ENCODE measurements at places on chromosomes 2 and 18.

DNA sequence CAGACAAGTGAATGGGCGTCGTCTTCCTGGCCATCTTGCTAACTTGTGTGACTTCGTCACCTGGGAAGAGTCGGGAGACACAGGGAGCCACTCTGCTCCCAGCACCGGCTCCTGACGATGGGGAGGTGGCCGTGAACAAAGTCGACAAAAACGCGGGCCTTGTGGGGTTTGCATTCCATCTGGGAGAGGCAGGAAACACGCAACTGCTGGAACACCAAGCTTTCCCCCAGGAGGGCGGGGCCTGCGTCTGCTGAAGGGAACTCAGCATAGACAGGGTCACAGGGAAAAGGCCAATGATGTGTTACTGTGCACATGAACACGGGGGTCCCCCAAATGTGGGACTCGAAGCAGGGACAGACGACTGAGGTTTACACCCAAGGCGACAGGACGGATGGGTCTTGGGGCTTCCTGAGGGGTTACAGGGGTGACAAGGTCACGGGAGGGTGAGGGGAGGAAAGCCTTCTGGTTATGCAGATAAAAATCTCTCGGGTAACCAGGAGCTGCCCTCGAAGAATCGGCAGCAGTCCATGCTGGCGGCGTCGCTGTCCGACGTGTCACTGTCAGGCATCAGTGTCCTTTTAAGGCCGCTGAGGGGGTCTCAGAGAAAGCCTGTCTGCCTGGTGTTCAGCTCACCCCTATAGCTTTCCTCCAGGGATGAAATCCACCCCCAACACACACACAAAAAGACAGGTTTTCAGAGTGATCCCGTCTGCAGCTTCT lies 28.2 kb upstream of the PRLH start:
- no peak for DNase-seq

DNA sequence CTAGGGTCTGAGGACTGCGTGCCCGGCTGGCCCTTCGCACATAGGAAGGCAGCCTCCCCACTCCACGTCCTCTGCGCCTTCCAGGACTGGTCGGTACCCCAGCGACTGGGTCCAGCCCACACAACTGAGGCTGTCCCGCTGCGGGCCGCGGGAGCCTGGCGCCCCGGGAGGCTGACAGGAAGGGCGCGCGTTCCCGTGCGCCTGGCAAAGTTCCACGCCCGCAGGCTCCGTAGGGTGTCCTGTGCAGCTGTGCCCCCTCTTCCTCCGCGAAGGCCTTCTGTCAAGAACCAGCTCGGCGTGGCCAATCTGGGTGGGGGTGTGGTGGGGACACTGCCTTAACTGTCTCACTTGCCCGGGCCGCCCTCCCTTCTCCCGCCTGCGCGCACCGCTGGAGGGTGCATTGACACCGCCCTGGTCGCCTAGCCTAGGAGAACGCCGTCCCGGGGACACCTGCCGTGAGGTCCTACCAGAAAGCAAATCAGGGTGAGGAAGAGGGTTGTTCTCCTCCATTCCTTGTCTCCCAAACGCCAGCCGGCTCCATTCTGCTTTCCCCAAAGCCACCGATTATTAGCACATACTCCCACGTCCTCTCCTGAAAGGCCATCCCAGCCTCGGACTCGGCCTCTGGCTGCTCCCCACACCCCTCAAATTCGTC lies 618 bp upstream of the LYPD1 start:
- no peak for DNase-seq

DNA sequence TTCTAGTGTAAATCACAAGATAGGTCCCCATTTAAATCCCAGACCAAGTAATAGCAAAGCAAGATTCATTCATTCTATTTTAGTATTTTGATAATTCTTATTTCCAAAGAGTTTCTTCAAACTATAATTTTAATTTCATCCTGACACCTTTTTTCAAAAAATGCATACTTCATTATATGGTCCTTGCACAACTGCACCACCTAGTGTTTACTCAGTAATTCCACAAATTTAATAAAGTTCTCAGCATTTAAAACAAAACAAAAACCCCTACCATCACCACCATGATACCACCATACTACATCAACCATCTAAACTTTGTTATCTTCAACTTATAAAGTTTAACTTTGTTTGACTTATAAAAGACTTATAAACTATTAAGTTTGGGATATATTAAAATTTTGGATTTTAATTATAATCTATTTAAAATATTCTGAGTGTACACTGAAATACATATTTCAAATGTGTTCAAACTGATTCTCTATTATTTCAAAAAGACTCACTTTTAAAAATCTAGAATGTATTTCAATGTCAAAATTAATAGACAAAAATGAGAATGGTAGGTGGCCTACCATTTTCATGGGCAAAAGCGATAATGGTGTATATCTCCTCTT lies 44.2 kb downstream of the WDPCP start:
- DNase-seq = no peak

DNA sequence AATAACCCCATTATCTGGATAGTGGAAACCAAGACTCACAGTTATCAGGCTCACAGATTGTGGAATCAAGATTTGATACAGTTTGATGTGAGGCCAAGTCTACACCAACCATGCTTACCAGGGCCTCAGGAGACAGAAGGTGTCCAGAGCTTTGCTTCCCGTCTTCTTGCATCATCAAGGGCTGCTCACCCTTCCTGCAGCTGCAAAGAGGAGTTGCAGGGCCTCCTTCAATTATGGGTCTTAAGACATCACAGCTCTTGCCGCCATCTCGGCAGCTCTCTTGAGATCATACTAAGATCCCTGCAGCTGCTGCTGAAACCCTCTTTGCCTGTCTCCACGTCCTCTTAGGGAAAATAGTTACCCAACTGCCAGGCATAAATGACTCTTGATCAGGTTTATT lies 176.0 kb downstream of the MGAT5 start:
- no peak for DNase-seq

GRCh38 chr2:217994776-217995274 lies 8.0 kb downstream of the TNS1 start:
- no peak for DNase-seq

GRCh38 chr2:80499095-80499494 lies 194.5 kb upstream of the LRRTM1 start:
- no peak for DNase-seq

Data from activated T-cell treated with anti-CD3 and anti-CD28 coated beads for 1 hour (primary cell).